ENCODE measurements at places on chromosomes 3 and 15.
A peak's percentile ranks its signal among the peaks of the same experiment; 100 is the strongest.

DNA sequence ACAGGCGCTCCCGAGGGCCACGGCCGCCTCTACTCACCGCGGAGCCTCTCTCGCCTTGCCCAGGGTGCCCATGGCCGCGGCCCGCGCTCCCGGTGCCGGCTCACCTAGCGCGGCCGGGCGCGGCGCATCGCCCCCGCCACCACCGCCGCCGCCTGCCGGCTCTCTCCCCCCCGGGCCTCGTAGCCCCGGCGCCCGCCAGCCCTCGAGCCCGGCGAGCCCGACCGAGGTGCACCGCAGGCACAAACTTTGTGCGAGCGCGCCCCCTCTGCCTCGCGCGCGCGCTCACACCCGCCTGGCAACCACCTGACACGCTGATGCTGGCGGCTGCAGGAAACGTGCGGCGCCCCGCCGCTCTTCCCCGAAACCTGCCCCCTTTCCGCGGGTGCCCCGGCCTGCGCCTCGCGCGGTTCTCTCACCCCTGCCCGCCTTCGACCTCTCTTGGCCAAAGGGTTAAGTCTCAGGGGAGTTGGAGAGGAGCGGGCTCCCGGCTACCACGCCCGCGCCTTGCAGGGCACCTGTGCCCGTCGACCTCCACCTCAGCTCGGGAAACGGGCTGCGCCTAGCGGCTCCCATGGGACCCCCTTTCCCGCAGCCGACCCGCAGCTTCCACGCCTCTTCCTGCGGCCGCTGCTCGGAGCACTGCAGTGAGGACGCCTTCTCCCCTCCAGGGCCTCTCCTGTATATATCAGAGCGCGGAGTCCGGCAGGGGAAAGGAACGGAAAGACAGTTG, at the start of gene RASGRP1:
TSS of gene RASGRP1 (minus strand) at position 258 of the 730 bp plus-strand sequence. CDS start at position 72, 186 bp downstream.
- DNase-seq, result peak; percentile 92

- DNase-seq, result no peak
Measured at GRCh38 chr3:64225695-64226499, 631 bp upstream of the PRICKLE2 start.

GRCh38 chr3:169558371-169558770, 105.1 kb downstream of the MECOM start:
- DNase-seq, result no peak

DNA sequence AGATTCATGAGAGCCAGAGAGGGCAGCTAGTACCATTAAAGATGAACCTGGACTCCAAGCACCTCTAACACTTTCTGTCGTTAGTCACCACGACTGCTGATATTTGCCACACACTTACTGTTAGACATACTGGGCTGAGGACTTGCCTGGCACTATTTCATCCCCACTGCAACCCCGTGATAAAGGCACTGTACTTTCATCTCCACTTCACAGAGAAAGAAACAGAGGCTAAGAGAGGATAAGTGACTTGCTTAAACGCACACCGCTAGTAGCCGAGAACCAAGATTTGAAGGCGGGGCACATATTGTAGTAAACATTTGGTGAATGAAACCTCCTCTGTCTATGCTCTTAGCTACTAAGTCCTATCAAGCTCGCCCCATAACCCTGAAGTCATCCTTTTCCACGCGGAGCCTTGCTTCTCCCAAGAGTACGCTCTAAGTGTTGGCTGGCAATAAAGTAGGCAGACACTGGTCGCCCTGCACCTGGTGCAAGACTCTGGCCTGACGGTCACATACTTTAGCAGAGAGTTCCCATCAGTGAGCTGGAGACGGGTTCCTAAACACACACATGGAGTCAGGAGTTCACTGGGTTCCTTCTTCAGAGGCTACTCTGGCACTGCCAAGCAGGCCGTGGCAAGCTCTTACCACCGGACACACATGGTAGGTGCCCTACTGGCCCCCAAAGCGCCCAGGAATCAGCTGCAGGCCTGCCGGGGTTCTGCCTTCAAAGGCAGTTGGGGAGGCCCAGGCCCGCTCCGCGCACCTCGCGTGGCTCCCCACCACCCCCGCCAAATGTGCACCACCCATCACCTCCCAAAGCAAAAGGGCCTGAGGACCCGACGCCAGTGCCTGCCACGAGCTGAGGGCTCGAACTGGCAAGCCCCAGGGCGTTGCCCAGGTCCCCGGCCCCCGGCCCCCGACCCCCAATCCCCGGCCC, 951 bp downstream of the POMGNT2 start:
- DNase-seq, result no peak

- no peak for DNase-seq
Measured at GRCh38 chr15:93413745-93414144, 324.7 kb upstream of the RGMA start.

DNA sequence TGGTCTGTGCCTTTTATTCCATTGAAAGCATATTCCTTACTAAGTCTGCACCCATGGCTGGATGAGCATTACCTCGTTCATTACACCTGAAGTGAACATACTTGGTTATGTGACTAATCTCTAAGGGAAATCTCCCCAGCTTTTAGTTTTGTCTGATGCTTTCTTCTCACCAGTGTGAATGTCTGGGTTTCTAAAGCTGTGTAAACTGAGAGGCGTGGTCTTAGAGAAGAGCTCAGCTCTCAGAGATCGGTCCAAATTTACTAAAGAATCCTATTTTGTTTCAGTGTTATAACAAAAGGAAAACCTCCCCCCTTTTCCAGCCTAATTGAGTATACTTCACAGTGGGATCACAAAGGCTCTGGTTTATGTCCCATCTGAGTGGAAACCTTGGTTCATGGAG, 352.3 kb downstream of the PTPRG start:
- no peak for DNase-seq
